ENCODE measurements at places on chromosomes 1 and 21. TPM values are rescaled to one million over a fixed set of nuclear protein-coding genes. Genes with fewer than 3 reads are reported as not detected.

The ERRFI1 gene
- 1.2 TPM for total RNA-seq

The H6PD gene
- 5.9 TPM for total RNA-seq

DNA sequence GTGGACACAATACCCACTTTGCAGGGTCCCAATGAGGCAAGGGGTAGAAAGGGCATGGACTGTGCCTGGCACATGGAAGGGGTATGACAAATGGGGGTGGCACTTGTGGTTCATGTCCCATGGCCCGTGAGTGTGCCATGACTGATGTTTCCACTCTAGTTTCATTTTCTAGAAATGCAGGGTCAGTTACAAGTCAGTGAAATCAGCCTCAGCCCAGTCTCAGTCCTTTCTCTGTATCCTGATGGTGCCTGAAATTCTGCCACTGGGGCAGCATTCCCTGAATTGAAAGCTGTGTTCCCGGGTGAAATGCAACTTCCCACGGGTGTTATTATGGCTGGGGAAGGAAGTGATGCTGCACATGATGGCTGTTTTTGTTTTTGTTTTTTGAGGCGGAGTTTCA is 110.8 kb upstream of the ZBTB40 start:
- no peak overlapping the region for H3K4me3 ChIP-seq
- no peaks in the 10 kb centered on the region for H3K36me3 ChIP-seq
- H3K27ac ChIP-seq: no peak overlapping the region
- H3K4me1 ChIP-seq: peaks cover 3% of the 10 kb centered on the region
- DNase-seq: no peak
- peaks cover 49% of the 10 kb centered on the region for H3K27me3 ChIP-seq

- no peak for DNase-seq
- no peaks in the 10 kb centered on the region for H3K4me1 ChIP-seq
These were observed 93.5 kb downstream of the TTLL7 start for GRCh38 chr1:83905315-83905907.

DNA sequence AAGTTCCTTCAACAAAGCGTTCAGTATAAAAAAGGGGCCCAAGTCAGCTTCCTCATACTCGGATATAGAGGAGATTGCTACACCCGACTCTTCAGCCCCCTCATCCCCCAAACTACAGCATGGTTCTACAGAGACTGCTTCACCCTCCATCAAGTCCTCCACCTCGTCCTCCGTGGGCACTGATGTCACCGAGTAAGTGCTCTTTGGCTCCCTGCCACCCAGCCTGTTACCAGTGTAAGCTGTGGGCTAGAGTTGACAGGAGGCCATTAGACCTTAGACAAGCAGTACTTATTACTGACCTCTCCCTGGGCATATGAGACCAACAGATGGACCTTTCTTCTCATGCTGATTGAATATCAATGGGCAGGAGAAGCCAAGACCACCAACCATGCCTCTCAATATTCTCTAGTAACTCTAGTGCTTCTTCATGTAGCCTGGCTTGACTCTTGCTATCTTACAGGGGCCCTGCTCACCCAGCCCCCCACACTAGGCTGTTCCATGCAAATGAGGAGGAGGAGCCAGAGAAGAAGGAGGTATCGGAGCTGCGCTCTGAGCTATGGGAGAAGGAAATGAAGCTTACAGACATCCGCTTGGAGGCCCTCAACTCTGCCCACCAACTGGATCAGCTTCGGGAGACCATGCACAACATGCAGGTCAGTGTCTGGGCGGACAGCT is 20.9 kb upstream of the IPO9 start:
- no peak overlapping the region for H3K27ac ChIP-seq
- no peak overlapping the region for H3K4me3 ChIP-seq
- H3K4me1 ChIP-seq: no peaks in the 10 kb centered on the region
- no peak for DNase-seq
- H3K36me3 ChIP-seq: peaks cover 2% of the 10 kb centered on the region

The FAM72D gene
- total RNA-seq: 17.7 TPM

DNA sequence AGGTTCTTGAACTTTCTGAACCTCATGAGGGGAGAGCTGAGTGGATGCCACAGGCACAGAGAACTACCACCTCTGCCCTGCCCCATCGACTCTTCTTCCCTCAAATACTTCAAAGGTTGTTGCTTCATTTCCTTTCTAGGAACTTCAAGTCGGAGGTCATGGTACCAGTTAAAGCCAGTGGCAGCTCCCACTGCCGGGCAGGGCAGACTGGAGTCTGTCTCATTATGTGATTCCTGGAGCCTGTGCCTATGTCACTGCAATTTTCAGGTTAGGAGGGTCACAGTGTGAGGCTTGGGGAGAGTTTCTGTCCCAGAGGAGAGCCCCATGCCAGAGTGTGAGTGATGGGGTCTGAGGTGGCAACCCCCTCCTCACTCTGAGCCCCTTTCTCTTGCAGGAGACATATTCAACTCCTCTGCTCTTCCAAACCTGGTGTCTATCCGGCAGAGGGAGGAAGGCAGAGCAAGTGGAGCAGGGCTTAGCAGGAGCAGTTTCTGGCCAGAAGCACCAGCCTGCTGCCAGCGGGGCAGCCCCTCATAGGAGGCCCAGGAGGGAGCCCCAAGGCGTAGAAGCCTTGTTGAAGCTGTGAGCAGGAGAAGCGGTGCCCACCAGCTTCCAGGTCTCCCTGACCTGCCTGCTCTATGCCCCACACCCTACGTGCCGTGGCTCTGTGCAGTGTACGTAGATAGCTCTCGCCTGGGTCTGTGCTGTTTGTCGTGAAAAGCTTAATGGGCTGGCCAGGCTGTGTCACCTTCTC is 29.3 kb downstream of the CAMK1G start:
- no peaks in the 10 kb centered on the region for H3K4me1 ChIP-seq
- no peak overlapping the region for H3K27ac ChIP-seq
- H3K4me3 ChIP-seq: no peak overlapping the region
- no peaks in the 10 kb centered on the region for H3K27me3 ChIP-seq
- DNase-seq: no peak
- no peaks in the 10 kb centered on the region for H3K36me3 ChIP-seq

DNA sequence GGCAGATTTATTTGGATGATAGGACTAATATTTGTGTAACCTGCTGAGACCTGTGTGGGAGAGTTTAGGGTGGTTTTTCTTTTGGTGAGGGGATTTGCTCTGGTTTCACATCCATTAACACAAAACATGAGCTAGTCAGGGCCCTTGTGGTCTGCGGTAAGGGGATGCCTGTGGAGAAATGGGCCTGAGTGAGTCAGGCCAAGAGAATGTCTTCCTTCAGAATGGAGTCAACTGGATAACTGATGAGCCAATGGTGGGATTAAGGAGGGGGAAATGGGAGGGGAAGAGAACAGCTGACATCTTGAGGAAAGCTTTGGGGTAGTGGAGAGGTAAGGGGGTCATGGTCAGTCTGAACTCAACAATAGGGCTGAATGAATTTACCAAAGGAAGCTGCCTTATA is 13.9 kb downstream of the WNT2B start:
- H3K27me3 ChIP-seq: no peaks in the 10 kb centered on the region
- H3K36me3 ChIP-seq: peaks cover 3% of the 10 kb centered on the region
- no peak for DNase-seq
- H3K4me3 ChIP-seq: no peak overlapping the region

DNA sequence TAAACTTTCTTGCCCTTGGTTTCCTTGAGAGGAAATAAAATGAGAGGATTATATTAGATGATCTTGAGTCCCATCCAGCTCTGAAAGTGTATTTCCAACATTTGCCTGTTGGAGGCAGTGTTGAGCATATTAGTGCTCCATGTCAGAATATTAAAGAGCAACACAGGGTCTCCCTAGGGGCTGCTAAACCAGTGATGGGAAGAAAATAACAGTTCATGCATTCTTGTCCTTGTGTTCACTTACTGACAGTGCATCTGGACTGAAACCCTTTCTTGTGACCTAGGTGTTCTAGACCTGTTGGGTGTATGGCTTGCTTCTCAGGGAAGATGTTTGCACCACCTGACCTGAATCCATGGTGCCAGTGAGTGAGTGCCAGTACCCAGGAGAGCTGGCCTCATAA is 124.7 kb upstream of the KIAA0040 start:
- DNase-seq: no peak
- peaks cover 10% of the 10 kb centered on the region for H3K4me1 ChIP-seq
- peaks cover 9% of the 10 kb centered on the region for H3K27me3 ChIP-seq
- H3K36me3 ChIP-seq: no peaks in the 10 kb centered on the region
- no peak overlapping the region for H3K27ac ChIP-seq

- H3K27ac ChIP-seq: no peak overlapping the region
- no peaks in the 10 kb centered on the region for H3K36me3 ChIP-seq
- H3K27me3 ChIP-seq: peaks cover 34% of the 10 kb centered on the region
- H3K4me3 ChIP-seq: no peak overlapping the region
- no peaks in the 10 kb centered on the region for H3K4me1 ChIP-seq
These were observed 6.4 kb downstream of the GABRD start for GRCh38 chr1:2025491-2025981.

The SERPINC1 gene
- total RNA-seq: not detected

DNA sequence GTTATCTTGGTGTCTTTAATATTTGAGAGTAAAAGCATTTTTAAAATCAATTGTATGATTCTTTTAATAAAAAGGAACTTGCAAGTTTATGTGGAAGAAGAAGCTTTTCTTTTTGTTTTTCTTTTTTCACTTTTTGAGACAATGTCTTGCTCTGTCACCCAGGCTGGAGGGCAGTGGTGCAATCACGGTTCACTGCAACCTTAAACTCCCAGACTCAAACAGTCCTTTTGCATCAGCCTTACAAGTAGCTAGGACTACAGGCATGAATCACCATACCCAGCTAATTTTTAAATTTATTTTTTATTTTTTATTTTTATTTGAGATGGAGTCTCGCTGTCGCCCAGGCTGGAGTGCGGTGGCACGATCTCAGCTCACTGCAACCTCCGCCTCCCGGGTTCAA is 34.1 kb downstream of the CMPK1 start:
- no peak for DNase-seq
- no peak overlapping the region for H3K27ac ChIP-seq
- no peak overlapping the region for H3K4me3 ChIP-seq
- H3K27me3 ChIP-seq: no peaks in the 10 kb centered on the region
- H3K36me3 ChIP-seq: peaks cover 11% of the 10 kb centered on the region

GRCh38 chr1:156214024-156214748 is 1.4 kb downstream of the PMF1 start:
- DNase-seq: no peak
- H3K27ac ChIP-seq: peak overlapping the region; percentile 92
- H3K36me3 ChIP-seq: peaks cover 52% of the 10 kb centered on the region
- peak overlapping the region; percentile 85 for H3K4me3 ChIP-seq

DNA sequence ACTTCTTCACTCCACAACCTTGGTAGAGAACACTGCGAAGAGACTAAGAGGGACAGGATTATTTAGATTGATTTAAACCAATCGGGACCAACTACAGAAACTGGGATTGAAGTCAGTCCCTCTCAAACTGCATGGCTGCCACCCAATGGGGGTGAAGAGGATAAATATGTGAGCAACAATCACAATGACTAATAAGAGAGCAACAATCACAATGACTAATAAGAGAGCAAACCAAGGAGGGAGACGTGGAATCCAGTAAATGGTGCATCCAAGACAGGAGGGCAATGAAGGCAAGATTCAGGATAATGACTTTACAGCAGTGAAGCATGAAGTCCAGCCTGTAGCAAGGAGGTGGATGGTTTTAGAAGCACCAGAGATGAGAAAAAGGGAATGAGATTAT is 322.8 kb downstream of the TTLL7 start:
- DNase-seq: no peak
- no peak overlapping the region for H3K27ac ChIP-seq
- no peaks in the 10 kb centered on the region for H3K36me3 ChIP-seq
- no peak overlapping the region for H3K4me3 ChIP-seq
- peaks cover 2% of the 10 kb centered on the region for H3K4me1 ChIP-seq

The EDARADD gene
- total RNA-seq: 1.6 TPM

DNA sequence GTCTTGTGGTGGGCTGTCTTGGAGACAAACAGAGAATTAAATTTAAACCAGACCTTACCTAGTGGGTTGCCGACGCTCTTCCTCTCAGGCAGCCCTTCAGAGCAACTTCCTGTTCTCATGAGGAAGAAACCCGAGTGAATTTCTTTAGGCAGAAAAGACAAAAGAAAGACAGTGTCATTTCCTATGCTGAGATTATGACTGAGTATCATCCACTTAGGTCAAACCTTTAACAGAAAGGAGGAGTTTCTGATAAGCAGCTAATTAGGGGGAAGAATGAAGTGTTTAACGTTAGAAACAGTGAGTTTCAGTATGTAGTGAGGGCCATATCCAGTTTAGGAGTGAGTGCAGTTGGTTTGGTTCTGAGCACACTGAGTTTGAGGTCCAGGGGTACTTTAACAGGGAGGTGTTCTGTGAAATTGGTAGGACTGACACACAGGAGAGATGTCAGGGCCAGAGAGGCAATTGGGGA is 38.7 kb downstream of the FASLG start:
- peaks cover 46% of the 10 kb centered on the region for H3K4me1 ChIP-seq
- H3K4me3 ChIP-seq: peak overlapping the region; percentile 56
- no peak for DNase-seq

The FAM72C gene
- 12.3 TPM for total RNA-seq

DNA sequence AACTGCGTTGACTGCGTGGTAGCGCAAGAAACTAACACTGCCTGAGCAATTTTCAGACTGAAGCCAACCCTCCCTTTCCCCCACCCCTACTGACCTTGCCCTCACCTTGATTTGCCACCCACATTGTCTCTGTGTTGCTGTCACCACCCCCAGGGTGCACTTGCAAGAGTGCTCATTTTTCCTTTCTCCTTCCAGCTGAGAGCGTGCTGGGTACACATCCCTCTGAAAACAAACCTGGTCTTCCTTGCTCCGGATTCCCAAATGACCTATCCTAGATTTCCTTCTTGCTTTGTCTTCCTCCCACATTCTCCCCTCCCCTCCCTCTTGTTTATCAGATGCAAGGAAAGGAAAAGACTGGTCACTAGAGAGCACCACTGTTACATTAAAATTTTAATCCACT is 24.2 kb downstream of the MPZ start:
- H3K36me3 ChIP-seq: no peaks in the 10 kb centered on the region
- H3K27me3 ChIP-seq: no peaks in the 10 kb centered on the region
- no peak for DNase-seq
- H3K4me1 ChIP-seq: no peaks in the 10 kb centered on the region

The APCS gene
- total RNA-seq: not detected

DNA sequence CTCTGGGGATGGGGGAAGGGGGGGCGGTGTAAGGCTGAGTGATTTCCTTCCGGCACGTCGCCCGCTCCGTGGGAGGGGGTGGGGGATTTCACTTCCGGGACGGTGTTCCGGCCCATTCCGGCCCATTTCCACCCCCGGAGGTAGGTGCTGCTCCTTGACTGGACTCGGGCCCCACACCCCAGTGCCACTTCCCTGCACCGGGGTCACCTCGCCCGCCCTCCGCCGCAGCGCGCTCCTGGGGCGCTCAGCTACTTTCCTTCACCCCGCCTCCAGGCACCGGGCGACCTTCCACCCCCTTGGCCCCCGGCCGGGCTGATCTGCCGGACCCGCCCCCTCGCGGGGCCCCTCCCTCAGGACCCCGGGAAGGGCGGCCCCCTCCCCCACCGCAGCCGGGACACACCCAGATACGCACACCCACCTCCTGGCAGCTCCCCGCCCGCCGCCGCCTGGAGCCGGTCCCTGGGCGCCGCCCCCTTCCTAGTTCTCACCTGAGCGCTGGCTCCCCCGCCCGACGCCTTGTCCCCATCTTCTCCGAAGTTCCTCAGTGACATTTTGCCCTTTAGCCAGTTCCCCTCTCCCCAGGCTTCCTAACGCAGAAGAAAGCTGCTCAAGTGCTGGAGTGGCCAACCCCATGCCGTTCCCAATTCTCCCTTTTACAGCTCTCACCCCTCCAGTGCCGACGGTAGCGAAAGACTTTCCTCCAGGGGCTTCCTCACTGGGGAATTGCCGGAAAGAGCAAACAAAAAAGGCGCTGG is at the start of gene ZBTB37:
ZBTB37 (plus strand) TSS at position 115 of the 755 bp plus-strand sequence. CDS start 1,846 bp downstream, outside the sequence.
- H3K4me1 ChIP-seq: peaks cover 61% of the 10 kb centered on the region
- peak within 1 kb of the TSS; percentile 100 for H3K4me3 ChIP-seq
- H3K36me3 ChIP-seq: peaks cover 57% of the 10 kb centered on the region
- peak within 1 kb of the TSS; percentile 96 for H3K27ac ChIP-seq

The FCRLB gene
- total RNA-seq: 0.49 TPM
